Stimulated activated CD4-positive, alpha-beta T cell treated with anti-CD3 and anti-CD28 coated beads, Interleukin-1b, Interleukin-23, amount 100 ng/mL, for 1 hour (primary cell): ENCODE measurements at places on chromosomes 3 and 15.

GRCh38 chr3:161602918-161603317 is 106.3 kb downstream of the OTOL1 start:
- DNase-seq: no peak

- DNase-seq: no peak
These were observed 93.2 kb downstream of the SLCO3A1 start for GRCh38 chr15:91946581-91947292.

- DNase-seq: no peak
These were observed 353.6 kb downstream of the CNTN4 start for GRCh38 chr3:2452249-2452648.

GRCh38 chr3:46087871-46088270 is 60.6 kb upstream of the XCR1 start:
- no peak for DNase-seq

GRCh38 chr3:24709956-24710355 is 215.3 kb upstream of the THRB start:
- DNase-seq: no peak

DNA sequence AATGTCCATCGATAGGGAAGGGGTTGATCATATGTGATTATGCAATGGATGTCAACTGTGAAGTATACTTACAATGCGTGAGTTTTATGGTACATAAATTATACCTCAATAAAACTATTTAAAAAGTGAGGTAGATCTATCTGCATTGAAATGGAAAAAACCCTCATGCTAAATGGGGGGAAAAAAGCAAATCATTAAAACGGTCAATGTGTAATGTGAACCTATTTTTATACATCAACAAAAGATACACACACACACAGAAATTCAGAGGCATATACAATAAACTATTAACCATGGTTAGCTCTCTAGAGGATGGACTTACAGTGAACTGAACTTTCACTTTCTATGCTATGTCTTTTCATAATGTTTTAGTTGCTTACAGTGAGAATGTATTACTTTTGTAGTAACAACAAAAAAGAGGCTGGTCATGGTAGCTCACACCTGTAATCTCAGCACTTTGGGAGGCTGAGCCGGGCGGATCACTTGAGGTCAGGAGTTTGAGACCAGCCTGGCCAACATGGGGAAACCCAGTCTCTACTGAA is 23.1 kb downstream of the STIMATE start:
- DNase-seq: no peak

DNA sequence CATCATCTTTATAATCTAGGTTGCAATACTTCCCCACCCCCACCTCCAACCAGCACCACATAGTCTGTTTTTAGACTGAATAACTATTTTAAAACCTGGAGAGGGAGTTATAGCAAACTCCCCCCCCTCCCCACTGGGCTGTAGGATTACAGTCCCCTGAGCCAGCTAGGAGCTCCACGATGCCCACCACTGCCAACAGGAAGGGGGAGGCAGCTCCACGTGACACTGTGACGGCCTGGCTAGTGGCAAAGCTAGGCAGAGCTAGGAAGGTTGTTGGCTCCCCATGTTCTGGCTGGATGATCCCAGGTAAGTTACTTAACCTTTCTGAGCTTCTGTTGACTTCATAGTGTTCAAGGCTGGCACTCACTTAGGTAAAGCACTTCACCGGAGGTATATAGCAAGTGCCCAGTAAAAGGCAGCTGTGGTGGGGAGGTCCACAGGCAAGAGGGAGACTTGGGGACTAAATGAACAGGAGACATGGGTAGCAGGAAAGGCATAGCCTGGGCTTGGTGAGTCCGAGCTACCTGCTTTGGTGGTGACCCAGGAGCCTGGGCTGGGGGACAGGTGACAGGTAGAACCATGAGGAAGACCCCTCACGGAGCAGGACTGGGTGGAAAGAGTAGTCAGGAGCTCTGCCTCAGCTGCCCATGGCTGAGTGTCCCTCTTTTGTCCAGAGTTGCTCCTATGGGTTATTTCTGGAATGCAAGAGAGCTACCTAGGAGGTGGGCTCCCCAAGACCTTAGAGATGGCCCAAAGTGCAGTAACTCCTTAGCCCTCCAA is 4.0 kb upstream of the TBC1D21 start:
- no peak for DNase-seq

DNA sequence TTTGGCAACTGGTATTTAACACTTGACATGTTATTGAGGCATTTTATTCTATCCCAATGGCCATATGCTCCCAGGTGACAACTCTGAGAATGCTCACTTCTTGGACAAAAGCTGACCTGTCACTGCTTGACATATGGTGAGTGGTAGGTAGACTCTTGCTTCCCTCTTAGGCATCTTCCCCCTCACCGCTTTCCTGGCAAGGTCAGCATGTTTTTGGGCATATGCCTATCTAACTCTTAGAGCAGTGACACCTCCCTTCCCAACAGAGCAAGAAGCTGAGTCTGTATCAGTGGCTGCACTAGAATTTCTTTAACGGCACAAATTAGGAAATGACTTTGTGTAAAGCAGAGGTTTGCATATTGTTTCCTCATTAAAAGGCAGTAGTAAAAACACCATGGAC is 300.7 kb downstream of the OXSM start:
- DNase-seq: no peak

DNA sequence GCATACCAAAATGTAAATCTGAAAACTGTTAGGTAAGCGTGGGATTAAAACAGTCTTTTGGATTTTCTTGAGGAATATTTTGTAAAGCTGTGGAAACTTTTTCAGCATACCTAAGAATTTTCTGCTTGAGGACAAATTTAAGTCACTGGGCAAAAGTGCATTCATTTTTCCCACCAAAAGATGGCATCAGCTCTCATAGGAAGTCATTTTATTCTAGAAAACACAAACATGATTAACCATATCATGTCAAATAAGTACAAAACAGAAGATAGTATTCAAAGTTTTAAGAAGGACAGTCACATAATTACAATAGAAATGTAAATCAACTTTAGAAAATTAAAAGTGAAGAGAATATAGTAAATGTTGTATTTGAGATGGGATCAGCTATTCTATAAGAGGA is 63.5 kb downstream of the SLC49A4 start:
- DNase-seq: no peak

DNA sequence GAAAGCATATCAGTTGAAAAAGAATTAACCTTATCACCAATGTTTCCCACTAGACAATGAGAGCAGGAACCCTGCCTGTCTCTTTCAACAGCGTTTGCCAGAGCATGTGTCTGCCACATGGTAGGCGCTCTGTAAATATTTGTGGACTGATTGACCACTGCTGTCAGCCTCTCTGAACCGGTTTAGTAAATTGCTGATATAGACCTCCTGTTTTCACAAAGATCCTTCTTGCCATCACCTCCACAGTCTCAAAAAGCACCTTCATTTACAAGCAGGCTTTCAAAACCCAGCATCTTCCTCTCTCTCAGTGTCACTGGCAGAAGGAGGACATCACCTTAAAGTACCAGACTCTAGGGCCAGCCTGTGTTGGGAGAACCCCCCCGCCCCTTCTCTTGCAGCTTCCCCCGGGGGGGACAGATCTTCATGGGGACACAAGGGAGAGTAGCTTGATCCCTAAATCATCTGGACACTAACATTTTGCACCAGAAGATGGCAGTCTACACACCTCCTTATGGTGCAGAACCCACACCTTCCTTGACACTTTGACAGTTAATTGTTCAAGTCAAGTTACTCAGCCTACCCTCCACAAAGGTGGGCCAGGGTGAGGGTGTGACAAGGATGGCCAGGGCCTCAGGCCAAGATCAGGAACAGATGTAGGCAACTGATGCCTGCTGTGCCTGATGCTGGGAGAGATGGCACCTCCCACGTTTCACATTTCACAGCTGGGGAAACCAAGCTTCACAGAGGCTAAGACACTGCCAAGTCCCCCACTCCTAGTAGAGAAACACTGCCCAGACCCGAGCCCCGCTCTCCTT is 37.8 kb upstream of the USP3 start:
- no peak for DNase-seq

DNA sequence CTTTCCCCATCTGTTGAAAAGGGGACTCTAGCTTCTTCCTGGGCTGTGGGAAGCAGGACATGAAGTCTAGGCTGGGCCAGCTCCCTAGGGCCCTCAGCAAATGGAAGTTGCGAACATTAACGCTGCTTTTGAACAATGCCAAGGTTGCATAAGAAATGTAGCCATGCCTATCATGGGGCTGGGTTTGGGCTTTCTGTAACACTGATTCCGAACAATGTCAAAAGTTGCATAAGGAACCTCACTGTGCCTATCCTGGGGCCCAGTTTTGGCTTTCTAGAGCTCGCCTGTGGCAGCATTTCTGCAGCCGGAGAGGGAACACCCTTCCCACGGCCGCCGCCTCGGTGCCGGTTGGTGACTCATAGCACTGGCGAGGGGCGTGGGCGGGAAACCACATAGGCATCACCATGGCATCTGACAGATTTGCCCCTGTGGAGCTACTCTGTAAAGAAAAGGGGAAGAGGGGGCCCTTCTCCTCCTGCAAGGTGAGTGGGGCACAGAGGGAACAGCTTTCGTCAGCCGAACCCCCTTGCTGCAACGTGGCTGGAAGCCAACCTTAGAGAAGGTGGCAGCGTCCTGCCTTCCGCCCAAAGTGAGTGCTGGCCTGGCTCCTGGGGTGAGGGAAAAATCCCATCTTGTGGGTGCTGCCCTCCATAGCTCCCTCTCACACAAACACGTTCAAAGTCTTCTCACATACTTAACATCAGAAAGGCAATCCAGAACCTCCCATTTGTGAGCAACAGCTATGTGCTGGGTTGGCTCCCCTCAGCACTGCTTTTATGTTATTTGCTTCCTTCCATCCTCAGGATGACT is 46.6 kb upstream of the ATP2B2 start:
- DNase-seq: peak; percentile 78

DNA sequence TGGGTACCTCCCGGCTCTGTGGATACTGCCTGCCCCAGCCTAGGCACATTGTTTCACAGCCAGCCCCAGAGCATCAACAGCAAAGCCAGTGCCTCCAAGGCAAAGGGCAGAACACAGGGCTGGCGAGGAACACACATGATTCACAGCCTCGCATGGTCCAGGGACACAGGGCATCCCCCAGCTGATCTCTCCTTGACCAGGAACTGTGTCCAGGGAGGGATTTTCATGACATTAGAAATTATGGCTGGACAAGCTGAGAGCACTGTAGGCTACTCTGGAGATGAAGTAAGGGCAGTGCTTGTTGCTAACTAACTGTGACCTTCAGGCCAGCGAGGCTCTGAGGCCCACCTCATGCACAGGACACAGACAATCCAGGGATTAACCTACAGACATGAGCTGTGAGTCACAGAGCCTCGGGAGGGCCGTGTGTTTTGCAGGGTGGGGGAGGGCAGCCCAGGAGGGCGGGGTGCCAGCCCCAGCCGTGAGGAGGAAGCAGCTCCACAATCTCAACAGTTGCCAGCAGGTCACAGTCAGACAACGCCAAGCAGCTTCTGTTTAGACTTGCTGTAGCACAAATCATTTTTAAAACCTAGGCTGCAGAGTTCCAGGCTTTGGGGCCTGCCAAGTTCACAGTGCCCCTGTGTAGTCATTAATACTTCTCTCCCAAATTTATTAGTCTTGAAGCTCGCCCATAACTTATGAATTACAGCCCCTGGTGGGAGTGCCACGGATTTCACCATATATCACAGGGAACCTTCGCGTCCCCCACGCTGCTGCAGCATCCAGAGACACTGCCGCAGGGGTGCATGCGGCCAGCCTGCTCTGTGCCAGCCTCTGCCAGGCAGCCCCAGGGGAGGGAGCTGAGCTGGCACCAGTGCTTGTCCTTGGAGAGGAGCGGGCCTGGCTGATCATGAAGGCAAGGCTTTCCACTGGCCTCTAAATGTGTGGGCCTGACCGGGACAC is 114.7 kb downstream of the ETFA start:
- DNase-seq: no peak

GRCh38 chr15:43229977-43230376 is 9.2 kb upstream of the EPB42 start:
- no peak for DNase-seq

DNA sequence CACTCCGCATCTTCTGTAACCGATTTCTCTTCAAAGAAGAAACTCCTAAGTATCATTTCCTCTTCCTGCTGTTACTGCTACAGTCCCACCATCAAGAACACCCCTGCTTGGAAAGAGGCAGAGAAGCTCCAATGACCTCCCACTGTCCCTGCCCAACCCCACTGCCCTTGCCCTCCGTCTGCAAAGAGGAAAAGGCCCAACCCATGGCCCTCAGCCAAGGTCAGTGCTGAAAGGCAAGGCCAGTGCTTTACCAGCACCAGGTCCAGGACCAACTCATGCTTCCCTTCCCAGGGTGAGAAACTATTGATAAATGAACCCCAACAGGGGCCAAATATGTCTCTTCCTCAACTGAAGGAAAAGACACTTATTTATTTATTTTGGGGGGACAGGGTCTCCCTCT is 22.5 kb downstream of the FAM240A start:
- DNase-seq: no peak

GRCh38 chr3:43238801-43239200 is 47.5 kb upstream of the SNRK start:
- no peak for DNase-seq

GRCh38 chr3:156150434-156151066 is 30.2 kb downstream of the KCNAB1 start:
- DNase-seq: no peak

GRCh38 chr15:94416820-94417219 is 185.5 kb downstream of the MCTP2 start:
- DNase-seq: no peak

GRCh38 chr3:52743152-52743551 is 27.6 kb downstream of the NEK4 start:
- no peak for DNase-seq

- DNase-seq: no peak
These were observed 502.2 kb upstream of the LMCD1 start for GRCh38 chr3:7999384-7999783.

DNA sequence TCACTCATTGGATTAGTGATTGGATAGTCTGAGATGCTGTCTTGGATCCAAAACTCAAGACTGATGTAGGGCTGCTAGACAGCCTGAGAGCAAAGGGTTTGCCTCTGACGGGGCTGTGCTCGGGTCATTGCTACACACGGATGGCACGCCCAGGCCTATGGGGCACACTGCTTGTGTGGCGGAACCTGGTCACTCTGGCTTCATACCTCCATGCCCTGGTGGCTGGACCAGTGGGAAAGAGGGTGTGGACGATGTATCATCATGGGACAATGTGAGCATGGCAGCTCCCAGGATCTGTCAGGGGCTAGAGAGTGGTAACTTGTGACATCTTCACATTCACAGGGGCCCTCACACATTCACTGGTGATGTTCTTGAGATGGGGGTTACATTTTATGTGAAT is 18.1 kb upstream of the CCDC174 start:
- DNase-seq: no peak
